ENCODE measurements at places on chromosomes 7 and 10.

GRCh38 chr7:107920048-107920772 lies 29.2 kb downstream of the DLD start:
- DNase-seq, result peak; percentile 42

DNA sequence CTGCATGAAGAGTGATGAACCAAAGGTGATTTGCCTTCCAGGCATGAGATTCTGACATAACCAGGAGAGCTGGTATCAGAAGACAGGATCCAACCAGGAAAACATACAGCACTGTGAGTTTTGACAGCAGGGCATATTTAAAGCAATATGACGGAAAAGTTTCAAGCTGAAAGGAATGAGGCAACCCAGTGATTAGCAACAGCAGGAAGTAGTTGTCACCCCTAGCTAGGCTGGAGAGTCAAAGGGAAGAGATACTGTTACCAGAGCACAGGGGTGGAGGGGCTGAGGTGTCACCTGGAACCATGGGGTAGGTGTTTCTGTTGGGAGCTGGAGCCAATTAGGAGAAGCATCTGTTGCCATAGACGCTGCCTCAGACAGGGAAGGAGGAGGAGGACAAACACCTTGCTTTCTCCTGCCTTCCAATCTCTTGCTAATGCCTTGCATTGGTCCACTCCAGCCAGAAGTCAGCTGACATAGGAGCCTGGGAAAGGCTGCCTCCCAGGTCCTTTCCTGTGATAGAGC lies 125.4 kb upstream of the SORCS3 start:
- no peak for DNase-seq

GRCh38 chr7:151715666-151716315 lies 161.1 kb downstream of the PRKAG2 start:
- no peak for DNase-seq

DNA sequence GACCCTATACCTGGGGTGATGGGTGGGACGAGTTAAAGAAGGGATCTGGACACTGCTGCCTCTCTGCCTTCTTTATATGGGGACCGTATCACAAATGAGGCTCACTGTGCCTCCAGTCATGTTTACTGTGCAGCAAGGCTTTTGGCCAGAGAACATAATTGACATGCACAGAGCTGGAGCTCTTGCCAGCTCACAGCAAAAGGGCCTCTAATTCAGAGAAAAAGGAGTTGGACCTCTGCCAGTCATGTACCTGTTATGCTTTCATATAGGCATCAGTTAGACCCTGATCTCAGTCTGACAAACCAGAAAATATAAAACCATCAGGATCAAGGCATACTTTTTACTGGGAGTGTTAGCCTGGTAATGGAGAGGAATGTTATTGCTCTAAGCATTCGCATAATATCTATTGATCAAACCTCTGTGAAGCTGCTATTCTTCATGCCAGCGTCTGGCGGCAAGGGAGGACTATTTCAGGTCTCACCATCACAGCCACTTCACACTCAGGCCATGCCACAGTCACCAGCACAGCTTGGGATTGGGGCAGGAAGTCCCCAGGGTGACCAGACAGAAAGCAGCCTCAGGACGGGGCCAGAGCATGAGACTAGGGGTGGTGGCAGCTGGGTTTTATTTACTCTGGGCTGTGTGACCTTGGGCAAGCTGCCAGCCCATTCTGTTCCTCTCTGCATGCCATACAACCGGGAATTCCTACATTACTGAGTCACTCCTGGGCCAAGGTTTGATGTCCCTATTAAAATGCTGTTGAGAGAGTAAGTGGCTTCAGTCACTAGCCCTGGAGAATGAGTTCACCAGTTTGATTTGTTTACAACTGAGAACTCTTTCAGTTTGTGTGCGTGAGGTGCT lies 90.1 kb downstream of the NPSR1 start:
- DNase-seq, result peak; percentile 58

DNA sequence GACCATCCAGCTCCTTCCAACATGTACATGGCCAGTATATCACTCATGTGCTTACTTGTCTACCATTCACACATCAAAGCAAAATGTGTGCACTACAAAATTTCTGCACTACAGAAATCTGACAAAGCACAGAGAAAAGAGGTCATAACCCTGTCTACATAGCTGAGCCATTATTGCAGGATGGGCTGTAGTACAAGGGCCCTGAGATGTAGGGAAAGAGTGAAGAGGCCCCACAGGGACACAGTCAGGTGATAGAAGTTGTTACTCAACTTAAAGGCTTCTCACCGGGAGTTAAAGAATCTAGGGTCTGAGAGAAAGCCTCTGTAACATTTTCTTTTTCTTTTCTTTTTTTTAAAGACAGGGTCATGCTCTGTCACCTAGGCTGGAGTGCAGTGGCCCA lies 17.5 kb downstream of the AVPI1 start:
- no peak for DNase-seq

DNA sequence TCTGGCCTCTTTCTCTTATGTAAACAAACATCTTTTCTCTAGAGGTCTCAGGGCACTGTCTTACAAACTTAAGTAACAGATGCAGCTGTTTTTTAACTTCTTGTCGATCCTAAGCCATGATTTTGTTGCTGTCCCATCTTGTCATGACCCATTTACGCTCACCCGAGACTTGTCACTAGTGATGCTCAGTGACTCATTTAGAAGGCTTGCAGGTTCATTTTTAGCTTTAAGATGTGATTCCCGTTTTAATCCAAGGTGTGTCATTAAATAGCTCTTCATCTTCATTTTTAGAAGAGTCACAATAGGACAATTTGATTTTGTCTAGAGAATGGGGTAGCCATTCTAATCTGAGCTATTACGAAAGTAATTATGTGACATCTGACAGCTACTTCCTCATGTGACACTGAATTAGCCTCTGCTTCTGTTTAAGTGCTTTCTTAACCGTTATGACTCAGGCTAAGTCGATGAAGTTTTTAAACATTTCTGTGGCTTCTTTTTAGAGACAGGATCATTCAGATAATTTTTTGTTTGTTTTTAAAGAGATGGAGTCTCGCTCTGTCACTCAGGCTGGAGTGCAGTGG lies 42.7 kb downstream of the SPDYE5 start:
- peak; percentile 43 for DNase-seq

GRCh38 chr10:43691485-43691884 lies 42.8 kb upstream of the ZNF32 start:
- DNase-seq, result no peak

GRCh38 chr10:97096261-97097083 lies 89.3 kb downstream of the SLIT1 start:
- no peak for DNase-seq

DNA sequence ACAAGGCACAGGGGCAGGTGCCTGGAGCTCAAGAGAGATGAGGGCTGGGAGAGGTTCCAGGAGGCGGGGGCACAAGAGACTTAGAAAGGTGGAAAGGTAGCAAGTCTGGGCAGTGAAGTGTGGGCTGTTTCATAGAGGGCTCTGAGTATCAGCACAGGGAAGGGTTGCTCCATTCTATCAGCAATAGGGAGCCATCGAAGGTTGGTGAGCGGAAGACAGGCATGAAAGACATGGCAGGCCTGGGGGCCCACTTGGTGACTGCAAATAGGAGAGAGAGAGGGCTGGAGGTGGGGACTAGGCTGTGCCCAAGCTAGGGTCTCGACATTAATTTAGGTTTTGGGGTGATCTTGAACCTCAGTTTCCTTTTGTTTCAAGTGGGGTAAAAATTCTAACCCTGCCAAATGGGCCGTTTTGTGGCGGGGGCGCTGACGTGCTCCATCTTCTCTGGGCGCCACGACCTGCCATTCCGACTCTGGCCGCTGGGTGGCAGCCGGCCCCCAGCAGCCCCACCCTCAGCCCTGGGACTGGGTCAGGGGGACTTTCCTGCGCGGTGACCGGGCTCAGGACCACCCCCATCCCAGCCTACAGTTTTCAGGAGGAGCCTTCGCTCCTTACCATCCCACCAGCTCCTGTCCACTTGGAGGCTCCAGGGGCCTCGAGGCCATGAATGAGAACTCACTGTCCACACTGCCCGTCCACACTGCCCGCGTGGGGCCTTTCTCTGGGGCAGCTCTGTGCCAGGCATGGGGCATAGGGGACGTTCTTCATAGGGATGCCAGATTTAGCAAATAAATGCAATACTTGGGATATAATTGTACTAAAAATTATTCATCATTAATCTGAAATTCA lies 37.2 kb upstream of the PCBD1 start:
- peak; percentile 66 for DNase-seq

DNA sequence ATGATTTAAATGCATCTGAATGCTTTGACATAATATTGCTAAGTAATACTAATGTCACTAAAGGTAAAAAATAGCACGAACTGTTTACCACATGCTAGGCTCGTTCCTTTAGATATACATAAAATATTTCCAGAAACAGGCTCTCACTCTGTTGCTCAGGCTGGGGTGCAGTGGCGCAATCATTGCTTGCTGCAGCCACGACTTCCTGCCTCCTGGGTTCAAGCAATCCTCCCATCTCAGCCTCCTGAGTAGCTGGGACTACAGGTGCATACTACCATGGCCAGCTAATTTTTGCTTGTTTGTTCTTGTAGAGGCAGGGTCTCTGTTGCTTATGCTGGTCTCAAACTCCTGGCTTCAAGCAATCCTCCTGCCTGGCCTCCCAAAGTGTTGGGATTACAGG lies 183.3 kb downstream of the SGMS1 start:
- DNase-seq, result no peak

- DNase-seq, result no peak
Measured at GRCh38 chr7:37666026-37666799, 17.4 kb upstream of the GPR141 start.

GRCh38 chr10:25555865-25556264 lies 378.2 kb upstream of the MYO3A start:
- no peak for DNase-seq

GRCh38 chr10:75195035-75195763 lies 15.4 kb upstream of the VDAC2 start:
- DNase-seq, result no peak

DNA sequence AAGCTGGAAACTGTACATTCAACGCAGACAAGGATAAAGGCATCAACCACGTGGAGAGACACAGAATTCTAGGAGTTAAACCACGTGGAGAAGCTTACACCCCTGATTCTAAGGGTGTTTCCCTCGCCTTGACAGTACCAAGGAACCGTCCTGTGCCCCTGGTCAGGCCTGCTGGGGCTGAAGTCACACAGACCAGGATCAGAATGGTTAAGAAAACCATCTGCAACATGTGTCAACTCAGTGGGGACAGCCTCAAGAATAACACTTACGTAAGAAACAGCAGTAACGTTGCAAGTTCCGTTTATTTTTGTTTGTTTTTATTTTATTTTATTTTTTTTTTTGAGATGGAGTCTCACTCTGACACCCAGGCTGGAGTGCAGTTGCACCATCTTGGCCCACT lies 55.6 kb downstream of the CHST15 start:
- no peak for DNase-seq

- DNase-seq, result no peak
Measured at GRCh38 chr10:1147810-1148209, 91.6 kb downstream of the WDR37 start.

DNA sequence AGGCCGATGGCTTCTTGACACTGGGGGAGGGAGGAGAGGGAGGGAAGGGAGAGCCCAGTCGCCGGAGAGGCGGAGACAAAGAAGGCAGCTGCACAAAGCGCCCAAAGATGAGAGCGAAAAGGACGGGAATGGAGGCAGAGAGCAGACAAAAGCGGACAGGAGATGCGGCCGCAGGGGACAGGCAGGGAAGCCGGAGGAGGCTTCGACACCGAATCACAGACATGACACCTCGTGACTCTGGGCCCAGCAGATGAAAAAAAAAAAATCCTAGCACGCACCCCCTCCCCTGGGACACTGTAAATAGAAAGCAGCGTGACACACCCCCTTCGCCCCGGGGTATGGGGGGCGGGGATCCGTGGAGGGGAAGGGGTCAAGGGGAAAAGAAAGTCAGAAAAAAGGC lies 976 bp downstream of the NAT16 start:
- no peak for DNase-seq

DNA sequence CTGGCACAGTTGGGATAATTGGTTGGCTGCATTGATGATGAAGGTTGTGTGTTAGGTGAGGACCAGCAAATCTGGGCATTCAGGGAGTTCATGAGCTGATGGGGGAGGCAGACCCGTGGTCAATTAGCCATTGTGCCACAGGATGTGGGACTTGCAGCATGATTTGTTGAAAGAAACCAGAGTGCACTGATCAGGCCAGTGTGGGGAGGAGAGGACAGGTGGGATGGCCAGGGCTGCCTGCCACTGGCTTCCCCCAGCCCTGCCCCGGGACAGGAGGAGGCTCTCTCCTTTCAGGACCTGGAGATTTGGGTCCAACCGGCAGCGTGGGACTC lies 4.3 kb downstream of the CLIP2 start:
- DNase-seq, result no peak

- DNase-seq, result no peak
Measured at GRCh38 chr7:38211940-38212339, 33.9 kb downstream of the STARD3NL start.

- no peak for DNase-seq
Measured at GRCh38 chr10:14917827-14918226, 36.1 kb downstream of the DCLRE1C start.

DNA sequence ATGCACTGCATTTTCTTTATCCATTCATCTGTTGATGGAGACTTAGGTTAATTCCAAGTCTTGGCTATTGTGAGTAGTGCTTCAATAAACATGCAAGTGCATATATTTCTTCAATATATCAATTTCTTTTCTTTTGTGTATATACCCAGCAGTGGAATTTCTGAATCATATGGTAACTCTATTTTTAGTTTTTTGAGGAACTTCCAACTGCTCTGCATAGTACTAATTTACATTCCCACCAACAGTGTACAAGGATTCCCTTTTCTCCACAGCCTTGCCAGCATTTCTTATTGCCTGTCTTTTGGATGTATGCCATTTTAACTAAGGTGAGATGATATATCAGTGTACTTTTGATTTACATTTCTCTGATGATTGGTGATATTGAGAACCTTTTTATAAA lies 145.2 kb downstream of the LYZL1 start:
- no peak for DNase-seq

- DNase-seq, result no peak
Measured at GRCh38 chr7:127901895-127902703, 129.1 kb downstream of the LRRC4 start.

GRCh38 chr7:105249216-105249615 lies 139.5 kb downstream of the SRPK2 start:
- no peak for DNase-seq

DNA sequence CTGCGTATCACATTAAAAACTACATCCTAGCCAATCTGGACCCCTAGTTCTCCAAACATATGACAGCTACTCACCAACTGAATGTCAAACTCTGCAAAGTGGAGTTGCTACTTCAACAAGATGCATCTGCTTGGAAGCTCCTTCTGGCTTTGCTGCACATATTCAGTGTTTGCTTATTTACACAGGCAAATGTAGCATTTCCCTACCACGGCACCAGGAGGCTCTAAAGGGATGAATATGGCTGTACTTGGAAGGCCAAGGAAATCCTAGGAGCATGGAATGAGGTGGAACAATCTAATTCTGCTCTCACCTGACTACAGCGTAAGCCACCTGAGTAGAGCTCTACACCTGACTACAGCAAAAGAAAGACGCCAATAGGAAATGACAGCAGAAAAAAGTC lies 39.7 kb downstream of the MTPAP start:
- DNase-seq, result no peak

Measured in cardiac muscle cell (in vitro differentiated cells and primary cell).